ENCODE measurements at places on chromosomes 3 and 15. TPM values are rescaled to one million over a fixed set of nuclear protein-coding genes. Genes with fewer than 3 reads are reported as not detected.

GRCh38 chr3:47464588-47464987 lies 11.2 kb downstream of the SCAP start:
- no peak for DNase-seq

LMCD1 gene
- total RNA-seq = 48.1 TPM

MITF gene
- 71.0 TPM for total RNA-seq

BHLHE40 gene
- total RNA-seq = 26.9 TPM

- DNase-seq = no peak
Observed at GRCh38 chr15:84797212-84797611, 19.9 kb upstream of the ALPK3 start.

GRCh38 chr3:158775426-158776410 lies 26.1 kb upstream of the MFSD1 start:
- no peak for DNase-seq
